Dermis blood vessel endothelial cell (primary cell): ENCODE measurements at places on chromosomes 4 and X. TPM values are rescaled to one million over a fixed set of nuclear protein-coding genes. Genes with fewer than 3 reads are reported as not detected.
A peak's percentile ranks its signal among the peaks of the same experiment; 100 is the strongest.

Gene SPIN4
- total RNA-seq, result 8.8 and 14.4 TPM in 2 replicates

Gene SHROOM2
- 8.8 and 14.0 TPM in 2 replicates for total RNA-seq

Gene NLRP2B
- under 0.01 and 0.14 TPM in 2 replicates for total RNA-seq

Gene OPRPN
- not detected in 2 replicates for total RNA-seq

Gene CRMP1
- total RNA-seq, result 0.34 and 0.37 TPM in 2 replicates

Gene INPP4B
- 20.9 and 43.2 TPM in 2 replicates for total RNA-seq

Gene SORCS2
- total RNA-seq, result under 0.01 and 0.05 TPM in 2 replicates

Gene FDCSP
- total RNA-seq, result not detected in 2 replicates

Gene KCNE5
- not detected in 2 replicates for total RNA-seq

Gene PNMA6A
- total RNA-seq, result 0.34 and 0.74 TPM in 2 replicates

Gene BEX5
- 0.17 TPM in 1 of 2 replicates, not detected in the other for total RNA-seq

GRCh38 chr4:11640584-11640983 is 211.9 kb upstream of the HS3ST1 start:
- no peak for DNase-seq

- DNase-seq, result no peak
Measured at GRCh38 chr4:69995526-69996016, at the start of gene STATH. TSS of gene STATH (plus strand) at chr4:69995966. CDS start at chr4:69998438, 2,472 bp downstream.

- no peak for DNase-seq
Measured at GRCh38 chr4:126794363-126794762, 838.4 kb upstream of the INTU start.

DNA sequence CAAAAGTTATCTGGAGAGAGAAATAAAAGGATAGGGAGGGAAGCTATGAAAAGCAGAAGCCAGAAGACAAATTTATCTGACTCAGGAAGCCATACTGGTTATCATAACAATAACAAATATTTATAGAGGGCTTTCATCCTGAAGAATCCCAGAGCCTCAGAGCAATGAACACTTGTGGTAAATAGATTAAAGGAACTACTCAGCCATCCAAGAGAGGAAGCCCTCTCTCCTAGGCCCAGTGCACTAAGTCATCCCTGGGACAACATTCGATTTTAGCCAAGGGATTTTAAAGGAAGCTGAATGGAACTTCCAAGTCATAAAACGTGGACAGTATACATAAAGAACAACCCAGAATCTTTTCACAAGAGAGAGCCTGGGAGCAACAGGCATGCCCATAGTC is 76.9 kb downstream of the COL4A6 start:
- no peak for DNase-seq

DNA sequence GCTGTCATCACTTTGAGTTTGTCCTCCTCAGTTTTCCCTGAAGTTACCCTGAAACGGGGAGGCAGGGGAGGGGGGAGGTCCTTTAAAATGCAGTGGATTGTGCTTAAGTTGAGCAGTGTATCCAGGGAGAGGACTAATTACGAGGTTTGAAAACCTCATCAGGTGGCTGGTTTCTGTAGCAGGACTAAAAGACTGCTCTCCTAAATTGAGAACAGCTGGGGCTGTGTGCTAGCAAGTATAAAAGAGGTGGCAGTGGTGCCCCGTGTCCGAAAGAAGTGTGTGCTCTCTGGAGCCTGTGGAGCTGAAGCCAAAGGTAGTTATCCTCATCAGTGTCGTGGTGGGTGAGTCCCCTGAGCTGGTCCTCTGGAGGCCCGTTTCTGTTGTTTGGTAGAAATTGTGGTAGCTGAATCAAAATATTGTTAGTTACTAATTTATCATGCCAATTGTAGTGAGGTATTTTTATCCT is 37.2 kb upstream of the CYP2U1 start:
- no peak for DNase-seq

GRCh38 chrX:1596676-1597344 is 5.4 kb downstream of the AKAP17A start:
- DNase-seq, result no peak

DNA sequence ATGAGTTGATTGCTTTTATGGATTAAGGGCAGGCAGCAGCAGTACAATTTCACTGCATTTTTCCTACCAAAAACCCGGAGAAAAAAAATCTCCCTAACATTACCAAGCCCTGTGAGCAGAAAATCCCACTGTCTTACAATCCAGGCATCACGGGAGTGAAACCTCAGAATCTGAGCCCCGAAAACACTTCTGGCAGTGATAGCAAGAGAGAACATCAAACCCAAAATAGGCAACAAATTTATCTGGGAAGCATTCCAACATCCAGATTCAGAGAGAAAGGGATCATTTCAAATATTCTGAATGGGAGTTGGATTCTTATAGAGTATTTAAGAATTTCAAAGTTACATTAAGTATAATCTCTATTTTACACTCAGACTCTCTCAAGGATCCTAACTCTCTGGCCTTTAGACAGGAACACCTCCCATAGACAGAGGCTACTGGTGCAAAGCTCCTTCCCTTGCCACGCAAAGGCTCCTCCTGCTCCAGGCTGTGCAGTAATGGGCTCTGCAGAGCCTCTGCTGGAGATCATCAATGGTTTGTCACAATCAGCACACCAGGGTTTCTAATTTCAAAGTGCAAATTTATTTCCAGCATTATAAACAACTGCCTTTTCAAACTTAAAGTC is 256.9 kb downstream of the PARM1 start:
- DNase-seq, result no peak

DNA sequence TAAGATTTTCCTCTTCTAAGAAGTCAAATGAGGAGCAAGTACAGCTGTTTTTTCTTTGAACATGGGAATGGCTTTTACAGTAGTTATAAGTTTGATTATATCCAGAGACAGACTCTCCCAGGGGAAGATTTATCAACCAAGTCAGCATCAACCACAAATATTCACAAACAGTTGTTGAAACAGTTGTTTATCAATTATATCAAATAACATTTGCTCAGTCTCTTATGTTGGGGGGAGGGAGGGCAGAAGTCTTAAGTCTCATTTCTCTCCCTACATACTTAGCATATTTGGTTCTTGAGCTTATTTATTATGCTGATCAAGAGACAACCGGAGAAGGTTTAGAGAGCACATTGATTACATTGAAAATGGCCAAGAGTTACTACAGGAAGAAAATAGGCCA is 110.1 kb downstream of the FBXO8 start:
- DNase-seq, result no peak

GRCh38 chr4:88659890-88660208 is 37.8 kb downstream of the NAP1L5 start:
- no peak for DNase-seq

DNA sequence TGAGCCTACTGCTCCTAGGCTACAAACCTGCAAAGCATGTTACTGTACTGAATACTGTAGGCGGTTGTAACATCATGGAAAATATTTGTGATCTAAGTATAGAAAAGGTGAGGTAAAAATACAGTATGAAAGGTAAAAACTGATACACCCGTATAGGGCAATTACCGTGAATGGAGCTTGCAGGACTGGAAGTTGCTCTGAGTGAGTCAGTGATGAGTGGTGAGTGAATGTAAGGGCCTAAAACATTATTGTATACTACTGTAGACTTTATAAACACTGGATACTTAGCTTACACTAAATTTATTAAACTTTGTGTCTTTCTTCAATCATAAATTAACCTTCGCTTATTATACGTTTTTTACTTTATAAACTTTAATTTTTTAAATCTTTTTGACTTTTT is 3.7 kb downstream of the KIF4A start:
- peak; percentile 5 for DNase-seq

- no peak for DNase-seq
Measured at GRCh38 chr4:5770051-5770450, 59.0 kb downstream of the EVC start.

DNA sequence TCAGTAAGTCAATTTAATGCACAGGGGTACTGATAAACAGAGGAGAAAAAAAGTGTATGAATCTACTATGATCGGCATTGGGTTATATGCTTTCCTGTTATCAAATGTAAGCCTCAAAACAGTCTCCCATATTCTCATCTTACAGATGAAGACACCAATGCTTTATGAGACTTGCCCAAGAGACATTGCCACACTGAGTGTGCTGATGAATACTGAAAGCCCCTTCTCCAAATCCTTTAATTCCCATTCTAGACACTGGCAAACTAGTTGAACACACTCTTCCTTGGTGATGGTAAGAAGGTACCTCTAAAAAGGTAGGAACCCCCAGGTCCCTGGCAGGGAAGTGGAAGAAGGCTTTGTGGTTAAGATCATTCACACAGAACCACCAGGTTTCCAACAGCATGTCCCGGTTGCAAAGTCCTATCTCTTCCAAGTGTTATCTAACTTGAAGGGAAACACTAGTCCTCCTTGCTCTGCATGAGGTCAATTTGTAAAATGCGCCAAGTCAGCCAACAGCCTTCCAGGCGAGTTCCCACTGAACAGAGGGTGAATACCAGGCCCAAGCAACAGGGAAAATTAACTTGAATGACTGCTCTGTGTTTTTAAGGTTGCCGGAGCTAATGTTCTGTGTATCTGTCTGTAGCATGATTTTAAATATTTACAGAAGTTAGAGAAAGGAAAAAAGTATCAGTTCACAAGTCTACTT is 5.1 kb downstream of the SETD7 start:
- DNase-seq, result no peak

DNA sequence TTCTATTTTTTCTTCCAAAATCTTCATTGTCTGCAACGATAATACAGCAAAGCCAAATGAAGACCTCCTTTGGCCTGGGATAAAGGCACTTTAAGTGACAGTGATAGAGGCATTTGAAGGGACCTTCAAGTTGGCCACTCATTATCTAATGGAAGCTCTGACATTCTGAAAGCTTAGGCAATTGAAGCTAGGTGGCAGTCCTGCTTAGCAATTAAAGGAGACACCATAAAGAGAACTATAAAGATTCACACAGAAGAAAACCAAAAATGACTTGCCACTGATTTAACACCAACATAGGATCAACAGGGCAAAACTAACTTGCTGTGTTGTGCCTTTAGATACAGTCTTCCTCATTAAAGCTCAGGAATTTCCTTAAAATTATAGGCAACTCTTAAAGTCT is 103.3 kb upstream of the TSPAN7 start:
- no peak for DNase-seq

- DNase-seq, result peak; percentile 71
Measured at GRCh38 chr4:139609647-139610046, 53.6 kb upstream of the SETD7 start.

DNA sequence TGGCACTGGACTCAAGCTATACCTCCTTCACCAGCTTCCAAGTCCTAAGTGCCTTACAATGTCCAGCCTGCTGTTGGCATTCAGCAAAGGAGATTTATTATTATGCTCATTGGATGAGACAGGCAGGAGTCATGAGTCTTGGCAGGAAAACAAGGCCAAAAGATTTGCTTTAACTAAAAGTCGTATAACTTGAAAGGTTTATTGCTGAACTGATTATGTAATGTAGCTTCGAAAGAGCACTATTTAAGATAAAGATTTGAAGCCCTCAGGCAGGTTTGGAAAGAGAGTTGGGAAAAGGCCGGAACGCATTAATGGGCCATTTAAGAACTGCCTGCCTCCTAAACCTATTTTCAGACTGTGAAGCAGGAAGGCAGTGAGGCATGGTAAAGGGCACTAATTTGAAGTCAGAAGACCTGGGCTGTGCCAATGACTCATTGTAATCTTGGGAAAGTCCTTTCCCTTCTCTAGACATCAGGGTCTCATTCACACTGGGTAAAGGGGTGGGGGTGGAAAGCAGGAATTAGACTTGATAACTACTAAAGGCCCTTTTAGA is 280.5 kb upstream of the EDA2R start:
- DNase-seq, result no peak

GRCh38 chrX:12170755-12171154 is 32.5 kb downstream of the FRMPD4 start:
- DNase-seq, result no peak

DNA sequence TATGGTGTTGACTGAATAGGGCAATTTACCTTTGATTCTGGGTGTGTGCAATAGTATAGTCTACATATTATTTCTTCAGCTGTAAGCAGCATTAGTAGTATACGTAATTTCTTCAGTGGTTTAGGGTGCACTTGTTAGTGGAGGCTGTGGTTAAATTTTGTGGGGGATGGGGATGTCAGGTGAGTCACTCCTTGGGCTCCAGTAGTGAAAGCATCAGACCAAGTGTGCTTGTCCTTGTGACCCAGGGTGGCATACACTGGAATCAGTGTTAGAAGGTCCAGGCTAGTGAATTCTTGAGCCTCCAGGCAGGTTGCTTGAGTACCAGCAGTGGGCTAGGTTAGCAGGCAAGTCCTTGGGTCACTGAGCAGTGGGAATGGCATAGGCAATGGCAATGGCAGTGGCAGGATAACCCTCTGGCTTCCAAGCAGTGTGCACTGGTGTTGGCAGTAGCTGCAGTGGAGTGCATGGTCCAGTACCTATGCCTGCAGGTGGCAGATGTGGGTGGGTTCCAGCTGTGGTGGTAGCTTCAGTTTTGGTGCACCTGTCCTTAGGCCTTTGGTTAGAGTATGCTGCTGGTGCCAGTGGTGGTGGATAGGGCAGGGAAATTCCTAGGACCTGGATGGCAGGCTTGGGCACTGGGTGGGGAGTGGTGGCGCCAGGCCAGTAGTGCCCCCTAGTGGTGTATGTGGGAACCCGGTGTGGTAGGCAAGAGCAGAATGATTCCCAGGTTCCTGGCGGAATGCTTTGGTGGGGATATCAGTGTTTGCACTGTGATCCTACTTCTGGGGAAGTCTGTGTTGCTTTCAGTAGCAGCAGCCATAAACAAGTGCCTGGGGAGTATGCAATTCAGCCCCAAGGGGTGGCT is 531.0 kb downstream of the SMARCA1 start:
- DNase-seq, result no peak

DNA sequence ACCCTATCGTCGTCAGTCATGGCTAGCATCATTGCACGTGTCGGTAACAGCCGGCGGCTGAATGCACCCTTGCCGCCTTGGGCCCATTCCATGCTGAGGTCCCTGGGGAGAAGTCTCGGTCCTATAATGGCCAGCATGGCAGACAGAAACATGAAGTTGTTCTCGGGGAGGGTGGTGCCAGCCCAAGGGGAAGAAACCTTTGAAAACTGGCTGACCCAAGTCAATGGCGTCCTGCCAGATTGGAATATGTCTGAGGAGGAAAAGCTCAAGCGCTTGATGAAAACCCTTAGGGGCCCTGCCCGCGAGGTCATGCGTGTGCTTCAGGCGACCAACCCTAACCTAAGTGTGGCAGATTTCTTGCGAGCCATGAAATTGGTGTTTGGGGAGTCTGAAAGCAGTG is 1.6 kb downstream of the ZCCHC12 start:
- no peak for DNase-seq

- no peak for DNase-seq
Measured at GRCh38 chrX:88202149-88202548, 544.9 kb upstream of the CPXCR1 start.

- no peak for DNase-seq
Measured at GRCh38 chr4:66501997-66502396, 831.7 kb upstream of the EPHA5 start.

- DNase-seq, result no peak
Measured at GRCh38 chrX:132657876-132658275, 169.0 kb upstream of the MBNL3 start.
